ENCODE measurements at places on chromosomes 7 and 10. TPM values are rescaled to one million over a fixed set of nuclear protein-coding genes. Genes with fewer than 3 reads are reported as not detected.

Gene NUDT5
- total RNA-seq: 50.8 TPM

- DNase-seq: peak; percentile 25
Measured at GRCh38 chr10:4652111-4653010, 173.6 kb upstream of the AKR1E2 start.

DNA sequence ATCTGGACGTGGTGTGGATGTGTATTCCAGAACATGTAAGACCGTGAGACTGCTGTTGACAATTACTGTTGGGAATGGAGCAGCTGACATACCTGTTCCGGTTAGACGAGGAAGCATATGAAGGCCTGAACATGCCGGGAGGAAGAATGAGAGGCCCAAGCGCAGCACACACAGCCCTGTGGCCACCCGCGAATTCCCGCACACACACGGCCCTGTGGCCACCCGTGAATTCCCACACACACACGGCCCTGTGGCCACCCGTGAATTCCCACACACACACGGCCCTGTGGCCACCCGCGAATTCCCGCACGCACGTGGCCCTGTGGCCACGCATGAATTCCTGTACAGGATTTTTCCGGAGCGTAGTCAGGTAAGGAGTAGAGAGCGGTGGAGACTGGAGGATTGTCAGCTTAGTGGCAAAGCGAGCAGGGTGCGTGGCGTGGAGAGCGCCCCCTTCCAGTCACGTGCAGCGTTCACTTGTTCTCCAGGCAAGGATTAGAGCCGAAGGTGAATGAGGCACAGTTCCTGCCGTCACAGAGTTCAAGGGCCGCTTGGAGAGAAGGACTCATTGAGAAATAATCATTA is 9.5 kb upstream of the SUN1 start:
- DNase-seq: no peak

Gene TFPI2
- 3.9 TPM for total RNA-seq

GRCh38 chr10:6840766-6841165 is 260.7 kb upstream of the PRKCQ start:
- no peak for DNase-seq

- DNase-seq: no peak
Measured at GRCh38 chr7:572416-573268, 53.0 kb upstream of the PDGFA start.

DNA sequence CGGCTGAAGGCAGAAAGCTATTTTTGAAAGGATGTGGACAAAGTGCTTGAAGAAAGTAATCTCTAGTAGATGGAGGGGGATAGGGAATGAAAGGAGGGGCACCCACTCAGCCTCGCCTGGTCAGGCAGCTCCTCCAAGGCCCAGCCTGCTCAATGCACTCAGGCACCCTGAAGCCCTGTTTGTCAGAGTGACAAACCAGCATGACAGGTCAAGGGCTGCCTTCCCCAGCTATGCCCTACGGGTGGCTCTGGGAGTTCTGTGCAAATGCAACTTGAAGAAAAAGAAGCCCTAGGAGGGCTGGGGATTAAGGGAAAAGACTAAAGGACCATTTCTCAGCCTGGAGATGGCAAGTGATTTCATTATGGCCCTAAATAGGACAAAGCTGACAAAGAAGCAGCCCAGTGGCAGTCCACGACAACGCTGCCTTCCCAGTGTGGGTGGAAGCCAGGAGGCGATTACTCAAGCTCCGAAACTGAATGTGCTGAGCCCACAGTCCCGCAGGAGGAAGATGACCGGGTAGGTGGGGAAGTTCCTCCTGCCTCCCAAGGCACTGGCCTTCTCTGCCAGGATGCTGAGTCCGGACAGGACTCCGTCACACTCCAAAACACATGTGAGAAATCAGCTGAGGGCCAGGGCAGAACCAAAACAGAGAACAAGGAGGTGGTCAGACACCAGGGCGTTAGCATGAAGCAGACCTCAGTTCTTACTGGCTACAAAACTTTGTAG is 16.3 kb downstream of the LIPA start:
- no peak for DNase-seq

Gene ADCY1
- 1.8 TPM for total RNA-seq

- no peak for DNase-seq
Measured at GRCh38 chr10:49170632-49171325, 17.4 kb downstream of the TMEM273 start.

DNA sequence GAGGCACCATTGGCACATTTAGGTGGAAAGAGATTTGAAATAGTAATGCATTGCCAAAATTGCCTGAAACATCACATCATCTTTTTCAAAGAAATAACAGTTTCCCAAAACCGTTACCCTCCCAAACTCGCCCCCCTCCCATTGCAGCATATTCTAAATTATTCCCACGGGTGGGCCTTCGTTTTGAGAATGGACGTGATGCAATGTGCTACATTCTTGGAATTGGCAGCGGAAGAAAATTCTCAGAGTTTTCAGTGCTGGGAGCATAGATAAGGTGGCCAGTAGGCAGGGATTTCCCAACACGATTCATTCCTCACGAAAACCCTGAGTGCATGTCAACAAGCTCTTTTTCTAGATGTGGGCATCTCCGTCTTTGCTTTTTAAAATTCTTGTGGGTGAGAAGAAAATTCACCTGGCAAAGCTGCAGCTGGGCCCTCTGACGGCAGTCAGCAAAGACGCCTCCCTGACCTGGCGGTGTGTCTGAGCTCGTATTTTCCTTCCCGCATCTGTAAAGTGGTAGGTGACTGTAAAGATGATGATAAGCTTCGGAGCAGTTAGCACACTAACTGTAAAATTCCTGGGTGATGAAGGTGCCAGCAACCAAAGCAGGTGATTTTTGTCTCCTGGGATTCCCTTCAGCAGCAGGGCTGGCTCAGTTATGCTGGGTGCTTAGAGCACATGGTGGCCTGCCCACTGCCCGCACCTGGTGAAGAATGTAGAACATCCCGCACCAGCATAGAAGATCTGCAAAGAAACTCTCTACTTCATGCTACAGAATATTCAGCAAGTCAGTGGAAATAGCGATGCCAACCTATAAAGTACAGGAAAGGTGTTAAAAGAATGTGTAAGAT is 141.9 kb upstream of the KLF6 start:
- peak; percentile 14 for DNase-seq

DNA sequence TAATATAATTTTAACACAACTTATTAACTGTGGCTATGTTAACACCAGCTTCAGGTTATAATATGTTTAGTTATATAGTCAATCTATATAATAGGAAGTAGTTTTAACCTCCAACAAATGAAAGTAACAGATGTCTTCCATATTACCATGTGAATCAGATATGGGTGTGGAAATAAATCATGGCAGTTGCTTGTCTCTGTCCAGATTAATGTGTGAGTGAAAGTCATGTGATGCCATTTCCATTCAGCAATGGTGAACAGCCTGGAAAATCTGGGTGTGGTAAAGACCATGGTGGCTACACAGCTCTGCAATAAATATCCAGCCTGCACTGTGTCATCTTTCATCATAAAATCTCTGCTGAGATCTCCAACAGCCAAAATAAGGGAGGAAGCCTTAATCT is 27.8 kb downstream of the HEPACAM2 start:
- no peak for DNase-seq
